Esophagus muscularis mucosa (tissue), 4 donors: ENCODE measurements at places on chromosomes 4 and X.

DNA sequence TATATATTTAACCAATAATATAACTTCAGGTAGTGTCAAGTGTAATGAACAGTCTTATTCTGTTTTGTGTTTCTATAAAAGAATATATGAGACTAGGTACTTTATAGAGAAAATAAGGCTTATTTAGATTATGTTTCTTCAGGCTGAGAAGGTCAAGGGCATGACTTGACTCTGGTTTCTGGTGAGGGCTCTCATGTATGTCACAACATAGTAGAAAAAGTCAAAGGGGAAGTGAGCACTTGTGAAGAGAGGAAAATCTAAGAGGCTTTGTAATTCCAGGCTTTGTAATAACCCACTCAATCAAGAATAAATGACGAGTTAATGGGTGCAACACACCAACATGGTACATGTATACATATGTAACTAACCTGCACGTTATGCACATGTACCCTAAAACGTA, 27.6 kb downstream of the PRR32 start:
- DNase-seq = no peak

- DNase-seq = no peak
Observed at GRCh38 chrX:74523224-74523623, 91.2 kb downstream of the RLIM start.

- DNase-seq = no peak
Observed at GRCh38 chrX:17882680-17883079, 21.6 kb upstream of the RAI2 start.

- no peak for DNase-seq
Observed at GRCh38 chr4:103156106-103156505, 42.0 kb downstream of the CENPE start.

- no peak for DNase-seq
Observed at GRCh38 chr4:128835498-128836222, 26.2 kb downstream of the JADE1 start.

- DNase-seq = no peak
Observed at GRCh38 chr4:154465085-154465484, 26.5 kb downstream of the DCHS2 start.

- no peak for DNase-seq
Observed at GRCh38 chr4:108547682-108548081, 72.7 kb upstream of the RPL34 start.

DNA sequence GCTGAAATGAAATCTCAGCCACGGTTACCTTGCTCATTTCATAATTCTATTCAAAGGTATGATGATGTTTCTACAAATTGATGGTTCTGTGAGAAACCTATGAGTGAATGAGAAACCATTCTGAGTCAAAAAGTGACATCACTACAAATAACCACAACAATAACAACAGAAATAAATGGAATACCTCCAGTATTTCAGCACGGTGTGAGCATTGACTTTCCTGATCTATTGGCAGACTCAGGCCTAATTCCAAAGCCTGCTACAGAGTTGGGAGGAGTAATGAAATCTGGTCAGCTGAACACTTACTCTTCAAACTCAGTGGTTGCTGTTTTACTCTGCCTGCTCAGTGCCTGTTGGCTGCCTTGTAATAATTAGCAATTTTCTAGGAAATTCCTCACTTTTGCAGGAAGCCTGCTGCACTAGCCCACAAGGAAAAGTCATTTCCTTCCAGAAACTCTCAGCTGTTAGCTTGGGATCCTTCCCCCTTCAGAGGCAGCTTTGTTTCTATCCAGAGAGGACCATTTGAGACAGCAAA, 18.8 kb upstream of the SYNPO2 start:
- no peak for DNase-seq

DNA sequence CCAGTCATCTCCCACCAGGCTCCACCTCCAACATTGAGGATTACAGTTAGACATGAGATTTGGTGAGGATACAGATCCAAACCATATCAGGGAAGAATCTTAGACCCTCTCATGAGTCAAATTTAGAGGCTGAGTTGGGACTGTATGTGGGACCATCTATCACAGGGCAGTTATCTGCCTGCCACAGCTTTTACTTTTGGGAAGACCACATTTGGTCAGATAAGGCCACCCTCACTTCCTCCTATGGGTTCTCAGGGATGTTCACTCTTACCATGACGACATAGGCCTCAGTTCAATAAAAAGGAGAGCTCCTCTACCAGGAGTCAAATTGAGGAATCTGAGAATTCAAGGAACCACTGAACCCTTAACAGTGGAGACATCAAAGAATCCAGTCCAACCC, 2.1 kb downstream of the MAGEB2 start:
- no peak for DNase-seq

DNA sequence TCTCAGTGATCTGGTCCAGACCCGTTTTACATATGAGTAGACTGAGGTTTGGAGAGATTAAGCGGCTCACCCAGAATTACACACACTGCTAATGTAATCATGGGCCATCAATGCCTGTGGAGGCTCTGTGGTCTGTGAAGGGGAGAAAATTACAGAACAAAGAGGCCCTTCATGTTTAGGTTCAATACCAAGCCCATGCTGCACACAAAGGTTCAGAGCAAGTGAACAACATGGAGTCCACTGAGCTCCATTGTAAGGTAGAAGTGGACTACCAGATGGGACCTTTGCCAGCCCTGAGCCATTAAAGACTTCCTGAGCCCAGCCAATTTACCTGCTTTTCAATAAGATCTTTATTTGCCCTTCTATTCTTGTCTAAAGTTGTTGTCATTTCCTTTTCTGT, 109.8 kb downstream of the LUZP4 start:
- no peak for DNase-seq

DNA sequence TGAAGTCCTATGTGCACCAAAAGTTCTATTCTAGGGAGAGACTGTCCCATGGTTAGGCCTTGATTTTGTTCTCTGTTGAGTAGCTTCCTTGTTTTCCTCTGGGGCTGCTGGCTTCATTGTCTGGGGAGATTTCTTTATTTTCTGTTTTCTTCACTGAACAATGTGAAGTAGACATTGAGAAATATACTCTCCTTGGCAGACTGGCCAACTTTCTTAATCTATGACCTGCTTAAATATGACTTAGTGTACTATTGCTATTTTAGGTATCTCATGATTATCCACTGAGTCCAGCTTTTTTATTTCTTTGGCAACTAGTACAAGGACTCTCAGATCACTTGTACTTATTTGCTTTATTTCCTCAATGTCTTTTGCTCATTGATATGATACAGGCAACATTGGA, 1594.6 kb downstream of the ARAP2 start:
- DNase-seq = no peak

- no peak for DNase-seq
Observed at GRCh38 chr4:76272073-76272472, 20.6 kb downstream of the FAM47E start.

DNA sequence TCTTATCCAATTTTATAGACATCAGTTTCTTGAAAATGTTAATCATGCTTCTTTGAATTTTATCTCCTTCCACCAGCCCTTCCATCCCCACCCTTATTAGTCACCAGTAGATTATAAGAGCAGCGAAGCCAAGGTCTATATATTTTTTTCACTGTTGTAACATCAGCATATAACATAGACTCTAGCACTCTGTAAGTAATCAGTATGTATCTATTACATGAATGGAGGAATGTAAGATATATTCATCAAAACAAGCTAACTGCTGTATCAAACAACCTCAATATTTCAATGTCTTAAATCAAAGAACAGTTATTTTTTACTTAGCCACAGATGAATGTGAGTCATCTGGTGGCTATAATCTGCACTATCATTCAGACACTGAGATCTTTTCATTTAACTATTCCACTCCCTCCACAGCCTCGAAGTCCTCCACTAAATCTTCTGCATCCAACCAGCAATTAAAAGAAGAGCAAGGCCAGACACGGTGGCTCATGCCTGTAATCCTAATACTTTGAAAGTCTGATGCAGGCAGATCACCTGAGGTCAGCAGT, 178.9 kb downstream of the CENPC start:
- no peak for DNase-seq

- DNase-seq = no peak
Observed at GRCh38 chr4:138348055-138348454, 105.9 kb upstream of the SLC7A11 start.

DNA sequence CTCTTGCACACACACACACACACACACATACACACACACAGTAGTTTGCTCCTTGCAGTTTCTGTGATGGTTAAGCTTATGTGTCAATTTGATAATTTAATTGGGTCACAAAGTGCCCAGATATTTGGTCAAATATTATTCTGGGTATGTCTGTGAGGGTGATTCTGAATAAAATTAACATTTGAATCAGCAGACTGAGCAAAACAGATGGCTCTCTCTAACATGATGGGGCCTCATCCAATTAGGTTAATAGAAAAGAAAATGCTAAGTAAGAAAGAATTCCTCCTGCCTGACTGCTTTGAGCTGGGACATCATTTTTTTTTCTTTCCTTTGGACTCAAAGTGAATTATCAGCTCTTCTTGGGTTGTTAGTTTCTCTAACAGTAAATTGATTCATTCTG, 191.2 kb upstream of the INTU start:
- no peak for DNase-seq

DNA sequence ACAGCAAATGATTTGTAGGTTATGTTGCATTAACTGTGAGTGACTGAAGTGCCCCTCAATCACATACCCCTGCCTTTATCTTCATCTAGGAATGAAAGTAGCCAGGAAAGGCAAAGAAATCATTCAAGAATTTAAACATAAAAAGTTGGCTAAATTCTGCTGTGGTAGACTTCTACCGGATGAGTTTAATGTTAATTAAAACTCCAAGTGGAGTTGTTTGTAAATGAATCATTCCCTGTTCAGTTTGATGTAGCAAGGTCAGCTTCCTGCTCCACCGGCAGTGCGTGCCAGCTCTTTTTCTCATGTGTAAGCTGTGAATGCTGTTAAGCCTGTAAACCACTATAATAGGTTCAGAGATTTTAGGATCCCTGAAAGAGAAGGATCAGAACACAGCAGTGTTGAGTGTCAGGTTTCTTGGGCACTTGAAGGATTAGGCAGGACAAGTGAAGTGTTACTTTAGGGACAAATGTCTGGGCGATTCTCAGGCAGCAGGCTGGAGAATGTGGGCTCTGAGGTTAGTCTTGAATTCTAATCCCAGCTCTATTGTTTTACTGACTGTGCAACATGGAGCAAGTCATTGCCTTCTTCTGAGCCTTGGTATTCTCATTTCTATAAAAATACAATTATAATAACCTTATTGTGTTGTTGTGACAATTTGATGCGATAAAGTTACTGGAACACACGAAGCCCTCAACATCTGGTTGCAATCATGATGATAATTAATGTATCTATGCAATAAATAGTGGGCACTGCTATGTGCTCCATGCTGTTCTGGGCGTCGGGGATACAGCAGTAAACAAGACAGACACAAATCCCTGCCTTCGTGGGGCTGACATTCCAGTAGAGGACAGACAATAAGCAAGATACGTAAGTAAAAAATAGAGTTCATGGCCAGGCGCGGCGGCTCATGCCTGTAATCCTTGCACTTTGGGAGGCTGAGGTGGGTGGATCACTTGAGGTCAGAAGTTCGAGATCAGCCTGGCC, 112.0 kb downstream of the SHROOM3 start:
- DNase-seq = no peak

- no peak for DNase-seq
Observed at GRCh38 chrX:151523351-151523750, 40.1 kb upstream of the PASD1 start.

DNA sequence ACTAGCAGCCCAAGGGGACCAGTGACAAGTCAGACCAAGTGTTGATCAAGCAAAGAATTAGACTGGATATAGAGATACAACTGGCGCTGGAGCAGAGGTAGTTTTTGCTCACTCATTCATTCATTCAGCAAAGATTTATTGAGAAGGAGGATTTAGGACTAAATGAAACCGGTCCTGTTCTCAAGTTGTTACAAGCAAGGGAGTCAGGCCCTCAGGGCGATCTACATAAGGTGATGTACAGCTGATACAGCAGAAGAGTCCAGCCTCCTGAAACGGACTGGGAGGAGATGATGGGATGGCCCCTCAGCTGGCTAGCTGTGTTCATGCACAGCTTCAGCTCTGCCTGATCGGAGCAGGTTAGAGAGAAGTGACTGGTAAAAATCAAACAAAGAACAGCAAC, 242.4 kb downstream of the FBXW7 start:
- DNase-seq = no peak

GRCh38 chr4:153022241-153022715, 86.2 kb downstream of the FHDC1 start:
- DNase-seq = no peak

DNA sequence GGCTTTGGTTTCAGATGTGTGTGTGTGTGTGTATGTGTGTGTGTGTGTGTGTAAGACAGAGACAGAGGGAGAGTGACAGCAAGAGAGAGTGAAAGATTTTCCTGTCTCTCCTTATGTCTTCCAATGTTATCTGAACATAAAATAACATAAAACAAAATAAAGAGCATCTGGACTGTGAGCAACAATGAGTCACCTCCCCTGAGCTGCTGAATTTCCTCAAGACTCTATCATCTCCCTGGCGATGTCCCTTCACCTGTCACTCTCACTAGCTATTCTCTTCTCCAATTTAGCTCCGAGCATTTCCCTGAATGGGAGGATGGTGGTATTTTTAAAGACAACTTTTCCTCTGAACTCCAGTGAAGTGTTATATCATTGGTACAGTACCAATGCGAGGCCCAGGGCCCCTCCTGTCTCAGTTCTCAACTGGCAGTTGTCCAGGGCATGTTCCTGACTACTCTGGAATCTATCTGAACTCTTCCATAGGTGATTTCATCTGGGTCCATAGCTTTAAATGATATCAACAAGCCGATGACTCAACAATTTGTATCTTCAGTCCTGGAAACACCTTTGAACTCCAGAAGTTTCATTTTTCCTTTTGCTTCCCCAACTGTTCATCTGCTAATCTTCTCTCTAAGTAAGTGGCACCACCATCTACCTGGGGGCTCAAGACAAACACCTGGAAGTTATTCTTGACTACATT, 195.0 kb upstream of the CLNK start:
- DNase-seq = no peak

GRCh38 chr4:7326693-7327340, 107.9 kb downstream of the PSAPL1 start:
- no peak for DNase-seq

- no peak for DNase-seq
Observed at GRCh38 chrX:123968383-123969050, 7.0 kb downstream of the STAG2 start.

DNA sequence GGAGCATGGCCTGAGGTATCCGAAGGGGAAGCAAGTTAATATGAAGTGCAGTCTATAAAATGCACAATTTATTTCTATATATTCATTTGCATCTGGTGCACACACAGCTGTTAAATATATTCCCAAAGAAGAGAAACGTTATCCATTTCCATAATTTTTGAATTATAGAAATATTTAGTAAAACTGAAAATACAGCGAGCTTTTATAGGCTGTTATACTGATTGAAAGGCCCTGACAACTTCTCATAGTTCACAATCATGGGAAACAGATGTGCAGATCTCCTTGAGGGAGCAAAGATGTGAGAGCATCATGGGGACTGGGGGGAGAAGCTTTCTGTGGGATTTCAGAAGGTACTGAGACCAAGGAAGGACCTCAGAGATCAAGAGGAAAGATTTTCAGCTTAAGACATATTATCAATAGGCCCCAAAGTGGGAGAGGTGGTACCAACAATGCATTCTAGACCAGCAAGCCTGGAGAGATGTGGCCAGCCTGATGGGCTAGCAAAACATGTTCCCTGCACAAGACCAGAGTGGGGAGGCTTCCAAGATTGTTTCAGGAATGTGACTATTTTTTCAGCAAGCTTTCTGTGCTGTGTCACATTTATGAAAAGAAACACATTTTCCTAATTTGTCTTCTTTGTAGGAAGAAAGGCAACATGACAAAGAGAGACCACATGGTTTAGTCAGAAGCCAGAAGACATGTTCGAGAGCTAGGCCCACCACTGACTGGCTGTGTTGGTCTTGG, 256.0 kb upstream of the SFRP2 start:
- peak; percentile 50 for DNase-seq

GRCh38 chr4:20662851-20663250, 37.4 kb upstream of the PACRGL start:
- no peak for DNase-seq
